Astrocyte of the hippocampus (primary cell): ENCODE measurements at places on chromosomes 16 and 17.

- no peak for DNase-seq
Measured at GRCh38 chr17:13957636-13958035, 111.7 kb upstream of the COX10 start.

DNA sequence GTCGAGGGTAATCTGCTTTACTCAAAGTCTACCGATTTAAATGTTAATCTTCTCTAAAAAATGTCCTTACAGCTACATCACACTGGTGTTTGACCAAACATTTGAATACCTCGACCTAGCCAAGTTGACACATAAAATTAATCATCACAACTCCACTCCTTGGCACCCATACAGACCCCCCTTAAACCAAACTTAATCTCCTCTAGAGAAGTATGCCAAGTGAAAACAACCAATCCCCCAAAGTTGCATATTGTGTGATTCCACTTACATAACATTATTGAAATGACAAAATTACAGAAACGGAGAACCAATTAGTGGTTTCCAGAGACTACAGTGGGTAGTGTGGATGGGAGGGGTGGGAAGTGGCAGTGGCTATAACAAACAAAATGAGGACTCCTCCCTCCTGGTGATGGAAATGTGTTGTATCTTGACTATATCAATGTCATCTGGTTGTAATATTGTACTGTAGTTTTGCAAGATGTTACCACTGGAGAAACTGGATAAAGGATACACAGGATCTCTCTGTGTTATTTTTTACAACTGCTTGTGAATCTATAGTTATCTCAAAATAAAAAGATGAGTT is 39.4 kb downstream of the CAPNS2 start:
- DNase-seq, result peak; percentile 62

DNA sequence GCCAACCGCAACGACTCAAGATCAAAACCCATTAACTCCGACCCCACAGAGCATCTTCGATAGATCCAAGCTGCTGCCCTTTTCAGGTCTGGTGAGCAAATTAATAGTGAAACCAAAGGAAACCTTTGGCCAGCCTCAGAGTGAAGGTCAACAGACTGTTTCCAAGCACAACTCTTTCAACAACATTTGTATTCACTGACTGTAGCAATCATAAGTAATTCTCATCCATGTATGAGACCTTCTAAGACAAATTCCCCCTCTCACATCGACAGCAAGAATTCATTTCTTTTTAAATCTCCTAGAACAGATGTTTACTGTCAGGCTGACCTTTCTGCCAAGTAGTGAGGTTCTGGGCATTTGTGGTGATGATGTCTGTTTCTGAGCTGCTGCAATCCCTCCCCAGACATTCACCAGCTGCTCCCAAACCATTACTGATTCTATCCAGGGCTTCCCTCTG is 64.2 kb downstream of the SLC39A11 start:
- DNase-seq, result no peak

DNA sequence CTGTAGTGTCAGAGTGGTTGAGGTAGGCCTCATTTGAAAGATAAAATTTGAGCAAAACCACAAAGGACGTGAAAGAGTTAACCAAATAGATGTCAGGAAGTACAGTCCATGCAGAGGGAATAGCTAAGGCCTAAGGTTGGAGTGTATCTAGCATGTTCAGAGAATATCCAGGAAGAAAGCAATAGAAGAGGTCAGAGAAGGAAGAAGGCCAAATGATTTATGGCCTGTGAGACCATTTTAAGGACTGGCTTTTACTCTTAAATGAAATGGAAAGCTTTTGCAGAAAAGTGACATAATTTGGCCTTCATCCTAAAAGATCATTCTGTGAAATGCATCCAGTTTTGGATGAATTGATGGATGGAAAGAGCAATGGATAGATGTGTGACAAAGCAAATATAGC is 116.5 kb downstream of the NLK start:
- no peak for DNase-seq

DNA sequence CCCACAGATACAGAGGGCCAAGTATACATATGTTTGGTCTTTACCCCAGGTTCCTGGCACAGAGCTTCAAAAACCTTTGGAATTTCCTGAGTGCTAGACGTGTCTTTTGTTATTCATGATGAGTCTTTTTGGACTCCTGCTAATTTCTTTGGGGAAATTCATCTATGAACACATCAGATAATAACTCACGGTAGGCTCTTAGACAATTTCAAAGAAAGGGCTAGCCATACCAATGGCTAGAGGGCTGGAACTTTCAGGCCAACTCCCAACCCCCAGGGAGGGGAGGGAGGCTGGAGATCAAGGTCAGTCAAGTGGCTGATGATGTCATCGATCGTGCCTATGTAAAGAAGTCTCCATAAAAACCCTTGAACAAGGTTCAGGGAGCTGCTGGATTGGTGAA is 101.9 kb downstream of the STX8 start:
- peak; percentile 76 for DNase-seq

GRCh38 chr17:64388961-64389565 is 1.6 kb downstream of the PECAM1 start:
- no peak for DNase-seq

DNA sequence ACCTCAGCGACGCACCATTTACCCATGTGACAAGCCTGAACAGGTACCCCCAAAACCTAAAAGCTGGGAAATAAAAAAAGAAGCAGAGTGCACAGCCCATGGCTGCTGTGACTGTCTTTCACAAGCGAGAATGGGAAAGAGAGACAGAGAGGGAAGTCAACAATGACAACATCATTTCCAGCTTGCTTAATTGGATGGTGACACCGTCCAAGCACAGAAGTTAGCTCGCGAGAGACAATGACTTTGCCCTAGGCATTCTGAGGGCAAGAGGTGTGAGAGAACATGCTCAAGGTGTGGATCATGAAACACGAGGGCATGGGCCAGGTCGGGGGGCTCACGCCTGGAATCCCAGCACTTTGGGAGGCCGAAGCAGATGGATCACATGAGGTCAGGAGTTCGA is 19.3 kb upstream of the NSMCE1 start:
- no peak for DNase-seq

- peak; percentile 51 for DNase-seq
Measured at GRCh38 chr16:88610909-88611812, 27.2 kb upstream of the IL17C start.

- no peak for DNase-seq
Measured at GRCh38 chr17:57972151-57972550, 15.9 kb downstream of the VEZF1 start.

GRCh38 chr16:53892155-53892554 is 188.2 kb downstream of the FTO start:
- peak; percentile 83 for DNase-seq
